ENCODE measurements at places on chromosomes 2 and 18.

GRCh38 chr2:9145109-9145751 is 61.4 kb upstream of the ASAP2 start:
- no peak for DNase-seq

DNA sequence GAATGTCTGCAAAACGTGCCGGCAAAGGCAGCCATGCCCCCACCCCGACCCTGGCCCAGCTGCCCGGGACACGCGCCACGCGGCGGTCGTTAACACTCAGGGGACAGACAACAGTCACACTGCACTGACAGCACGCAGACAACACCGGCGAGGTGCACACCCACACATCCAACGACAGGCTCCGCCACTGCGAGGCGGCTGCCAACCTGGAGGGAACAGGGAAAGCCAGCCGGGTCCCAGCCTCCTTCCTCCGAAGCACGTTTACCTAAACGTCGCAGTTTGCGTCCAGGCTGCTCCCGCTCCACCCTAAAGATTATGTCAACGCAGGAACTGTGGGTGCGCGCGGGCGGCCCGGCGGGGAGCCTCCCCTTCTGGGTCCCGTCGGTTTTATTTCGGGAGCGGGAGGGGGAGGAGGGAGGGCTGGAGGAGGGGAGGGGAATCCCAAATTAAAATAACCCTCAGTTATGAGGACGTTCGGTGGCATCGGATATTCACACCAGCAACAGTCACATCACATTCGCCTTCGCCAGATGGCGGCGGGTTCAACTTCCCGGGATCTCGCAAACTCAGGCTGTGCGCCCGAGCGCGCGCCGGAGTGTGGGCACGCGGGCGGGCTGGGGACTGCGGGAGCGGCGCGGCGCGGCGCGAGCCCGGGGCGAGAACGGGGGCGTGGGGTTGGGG is 644 bp downstream of the PTGR3 start:
- DNase-seq: peak; percentile 50

GRCh38 chr18:69580107-69580506 is 179.4 kb downstream of the DOK6 start:
- no peak for DNase-seq

- DNase-seq: no peak
These were observed 11.7 kb upstream of the SERPINB5 start for GRCh38 chr18:63465059-63465458.

DNA sequence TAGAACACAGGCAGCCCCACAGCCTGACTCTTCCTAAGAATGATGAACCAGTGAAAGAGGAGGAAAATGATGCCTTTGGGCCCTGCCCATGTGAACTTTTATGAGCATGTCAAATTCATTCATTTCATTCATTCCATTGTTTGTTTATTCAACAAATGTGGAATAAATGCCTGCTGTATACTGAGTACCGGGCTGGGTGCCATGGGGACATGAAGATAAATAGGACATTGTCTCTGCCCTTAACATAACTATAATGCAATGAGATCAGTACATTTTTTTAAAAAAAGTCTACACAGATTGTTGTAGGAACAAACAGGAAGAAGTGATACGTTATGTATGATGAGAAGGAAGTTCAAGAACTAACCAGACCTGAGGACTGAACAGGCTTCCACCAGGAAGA is 14.7 kb downstream of the MREG start:
- DNase-seq: no peak

GRCh38 chr2:58047373-58047935 is 848 bp downstream of the VRK2 start:
- no peak for DNase-seq

- no peak for DNase-seq
These were observed 73.8 kb downstream of the VWC2L start for GRCh38 chr2:214484701-214485100.

GRCh38 chr2:81645745-81646301 is 1341.3 kb upstream of the LRRTM1 start:
- no peak for DNase-seq

DNA sequence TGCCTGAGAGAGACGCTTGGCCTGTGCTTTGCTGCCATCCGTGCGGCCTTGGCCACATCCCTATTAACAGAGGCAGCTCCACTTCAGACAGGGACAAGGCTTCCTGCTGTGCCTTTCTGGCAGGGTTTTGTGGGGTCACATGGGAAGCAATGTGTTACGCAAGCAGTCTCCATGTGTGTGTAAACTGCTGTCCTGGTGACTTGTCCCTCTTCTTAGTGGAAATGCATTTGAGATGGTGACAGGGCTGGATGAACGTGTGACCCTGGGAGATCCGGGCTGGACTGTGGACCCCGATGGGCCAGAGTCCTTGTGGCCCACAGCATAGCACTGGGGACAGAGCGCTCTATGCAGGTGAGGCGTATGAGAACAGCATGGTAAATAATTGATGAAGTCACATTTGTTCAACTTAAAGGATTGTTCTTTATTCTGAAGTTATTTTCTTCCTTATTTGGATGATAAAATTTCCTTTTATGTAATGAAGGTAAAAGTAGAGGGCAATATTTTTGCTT is 23.2 kb downstream of the ASB1 start:
- no peak for DNase-seq

GRCh38 chr18:48639772-48640432 is 101.1 kb downstream of the CTIF start:
- DNase-seq: no peak

DNA sequence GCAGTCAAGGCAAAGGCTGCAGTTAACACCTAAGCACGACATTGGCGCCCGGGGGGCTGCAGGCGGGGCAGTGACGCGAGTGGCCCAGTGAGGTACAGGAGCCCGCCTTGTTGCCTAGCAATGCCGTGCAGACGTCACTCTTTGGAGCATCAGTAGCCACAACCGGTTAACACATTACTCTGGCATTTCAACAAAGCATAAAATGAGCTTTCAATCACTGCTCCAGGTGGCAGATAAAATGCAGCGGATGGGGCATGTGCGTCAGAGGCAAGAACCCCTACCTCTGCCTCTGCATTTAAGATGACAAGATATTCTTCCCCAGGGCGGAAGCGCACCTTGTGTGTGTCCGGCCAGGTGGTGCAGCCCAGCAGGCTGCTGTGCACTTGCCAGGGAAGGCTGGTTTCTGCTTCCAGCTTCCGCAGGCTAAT is 139.4 kb downstream of the MTCL1 start:
- no peak for DNase-seq

GRCh38 chr2:160792837-160793236 is 299.2 kb upstream of the RBMS1 start:
- DNase-seq: no peak

DNA sequence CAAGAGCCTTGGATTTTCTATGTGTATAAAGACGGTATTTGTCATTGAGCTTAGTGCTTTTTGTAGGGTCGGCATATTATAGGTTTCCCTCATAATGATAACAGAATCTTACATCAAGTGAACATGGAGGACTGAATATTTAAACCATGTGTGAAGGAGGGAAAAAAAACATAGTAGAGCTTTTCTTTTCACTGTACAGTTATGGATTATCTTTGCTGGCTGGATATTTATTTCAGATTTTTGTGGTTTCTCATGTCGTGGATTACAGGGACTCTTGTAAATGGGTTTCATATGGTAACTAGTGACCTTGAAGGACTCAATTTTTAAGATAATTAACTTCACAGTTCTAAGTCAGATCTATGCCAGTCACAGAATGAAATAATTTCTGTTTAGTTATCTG is 330.2 kb upstream of the NRP2 start:
- DNase-seq: no peak

DNA sequence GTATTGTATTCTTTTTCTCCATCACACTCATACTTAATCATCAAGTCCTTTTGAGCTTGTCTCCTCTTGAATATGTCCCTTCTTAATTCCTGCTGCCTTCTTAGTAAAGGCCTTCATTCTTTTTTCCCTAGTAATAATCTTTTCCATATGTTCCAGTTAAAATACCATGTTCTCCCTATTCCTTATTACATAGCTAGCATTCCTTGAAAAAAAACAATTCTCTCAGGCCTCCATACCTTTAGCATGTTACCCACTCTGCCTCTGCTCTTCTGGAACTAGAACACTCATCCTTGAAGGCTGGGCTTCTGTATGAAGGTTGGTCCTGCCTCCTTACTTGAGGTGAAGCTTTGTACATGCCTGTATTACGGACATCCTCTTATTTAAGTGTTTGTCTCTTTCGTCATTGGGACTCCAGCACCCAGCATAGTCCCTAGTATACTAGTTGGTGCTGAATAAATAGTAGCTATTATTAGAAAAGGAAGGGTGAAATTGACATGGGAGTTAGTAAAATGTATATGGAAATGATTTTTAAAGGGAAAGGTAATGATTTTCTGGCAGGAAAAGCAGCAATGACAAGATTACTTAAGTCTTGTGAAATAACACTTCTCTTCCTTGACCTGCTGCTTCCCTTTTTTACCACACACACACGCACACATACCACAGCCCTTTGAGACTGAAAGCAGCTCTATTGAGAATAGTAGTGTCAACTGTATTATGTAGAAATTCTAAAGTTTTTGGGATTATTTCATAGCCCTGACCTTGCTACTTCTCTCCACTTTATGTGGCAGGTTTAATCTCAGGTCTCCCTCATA is 45.6 kb downstream of the REL start:
- no peak for DNase-seq

- DNase-seq: no peak
These were observed 194.1 kb downstream of the PTPRM start for GRCh38 chr18:7760967-7761948.

DNA sequence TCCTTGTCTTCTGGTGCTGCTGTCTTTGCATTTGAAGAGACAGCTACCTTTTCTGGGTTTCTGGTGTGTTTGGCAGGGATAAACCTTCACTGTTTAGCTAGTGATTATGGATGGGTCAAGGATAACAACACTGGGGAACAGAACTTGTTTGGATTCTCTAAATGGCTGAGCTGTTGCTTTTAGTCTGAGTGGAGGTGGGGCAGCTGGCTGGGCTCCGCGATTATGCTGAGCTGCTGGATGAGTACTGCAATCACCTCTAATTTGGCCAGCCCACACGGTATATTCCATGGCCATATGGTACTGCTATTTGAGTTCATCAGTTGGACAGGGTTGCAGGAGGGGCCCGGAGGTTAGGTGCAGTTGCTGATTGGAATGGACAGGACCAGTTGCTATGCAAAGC is 361.6 kb upstream of the TFPI start:
- no peak for DNase-seq

DNA sequence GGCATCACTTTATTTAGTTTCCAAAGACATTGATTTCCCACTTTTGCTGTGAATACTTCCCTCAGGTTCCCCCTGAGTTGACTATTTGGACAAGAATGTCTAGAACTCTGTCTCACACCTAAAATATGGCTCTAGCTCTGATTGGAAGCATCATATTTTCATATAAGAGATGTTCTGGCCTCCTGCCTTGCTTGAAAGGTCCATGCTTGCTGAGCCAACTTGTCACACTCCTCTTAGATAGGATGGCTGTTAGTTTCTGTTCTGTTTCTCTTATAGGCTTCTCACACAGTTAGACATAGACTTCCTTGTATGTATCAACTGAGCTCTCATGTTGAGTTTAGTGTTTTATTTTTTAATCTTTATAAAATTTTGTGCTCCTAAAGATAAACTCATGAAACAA is 87.1 kb downstream of the CNTNAP5 start:
- DNase-seq: no peak

DNA sequence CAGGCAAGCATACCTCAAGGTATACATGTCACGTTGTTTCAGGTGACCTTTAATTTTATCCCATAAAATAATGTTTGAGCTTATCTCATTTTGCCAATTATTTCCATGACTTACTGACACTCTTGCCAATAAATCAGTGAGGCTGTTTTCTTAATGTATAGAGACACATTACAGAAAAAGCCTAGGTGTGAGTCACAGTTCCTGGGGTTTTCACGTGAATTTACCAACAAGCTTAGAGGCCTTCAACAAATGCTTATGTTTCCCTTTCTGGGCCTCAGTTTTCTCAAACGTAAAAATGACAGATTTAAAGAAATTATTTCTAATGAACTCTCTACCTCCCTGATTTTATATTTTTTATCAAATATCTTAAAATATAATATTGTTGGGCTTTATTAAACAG is 517.5 kb upstream of the SPHKAP start:
- DNase-seq: no peak

DNA sequence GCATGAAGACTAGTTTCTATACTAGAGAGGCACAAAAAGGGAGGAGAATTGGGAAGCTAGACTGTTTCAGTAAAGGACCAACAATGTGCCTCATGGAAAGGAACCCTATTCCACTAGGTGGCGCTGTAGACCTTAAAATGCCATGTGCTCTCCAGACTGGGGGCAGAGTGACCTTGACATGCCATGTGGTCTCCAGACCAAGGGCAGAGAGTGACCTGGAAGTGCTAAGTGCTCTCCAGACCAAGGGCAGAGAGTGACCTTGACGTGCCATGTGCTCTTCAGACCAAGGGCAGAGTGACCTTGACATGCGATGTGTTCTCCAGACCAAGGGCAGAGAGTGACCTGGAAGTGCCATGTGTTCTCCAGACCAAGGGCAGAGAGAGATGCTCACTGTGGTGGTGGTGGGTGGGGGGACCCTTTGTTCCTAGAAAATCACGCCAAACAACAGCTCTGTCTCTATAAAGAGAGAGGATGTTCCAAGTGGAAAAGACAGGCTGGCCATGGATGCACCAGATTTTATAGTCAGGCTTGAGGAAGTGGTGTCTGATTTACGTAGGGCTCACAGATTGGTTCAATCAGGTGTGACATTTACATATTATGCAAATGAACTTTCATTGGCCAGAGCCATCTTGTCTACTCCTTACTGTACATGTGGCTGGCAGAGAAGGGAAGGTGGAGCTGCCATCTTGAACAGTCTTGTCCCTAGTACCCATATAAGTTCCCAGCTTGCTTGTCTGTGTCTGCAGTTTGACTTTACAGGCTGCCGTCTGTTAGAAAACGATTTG is 344.0 kb upstream of the DDX18 start:
- DNase-seq: peak; percentile 6

DNA sequence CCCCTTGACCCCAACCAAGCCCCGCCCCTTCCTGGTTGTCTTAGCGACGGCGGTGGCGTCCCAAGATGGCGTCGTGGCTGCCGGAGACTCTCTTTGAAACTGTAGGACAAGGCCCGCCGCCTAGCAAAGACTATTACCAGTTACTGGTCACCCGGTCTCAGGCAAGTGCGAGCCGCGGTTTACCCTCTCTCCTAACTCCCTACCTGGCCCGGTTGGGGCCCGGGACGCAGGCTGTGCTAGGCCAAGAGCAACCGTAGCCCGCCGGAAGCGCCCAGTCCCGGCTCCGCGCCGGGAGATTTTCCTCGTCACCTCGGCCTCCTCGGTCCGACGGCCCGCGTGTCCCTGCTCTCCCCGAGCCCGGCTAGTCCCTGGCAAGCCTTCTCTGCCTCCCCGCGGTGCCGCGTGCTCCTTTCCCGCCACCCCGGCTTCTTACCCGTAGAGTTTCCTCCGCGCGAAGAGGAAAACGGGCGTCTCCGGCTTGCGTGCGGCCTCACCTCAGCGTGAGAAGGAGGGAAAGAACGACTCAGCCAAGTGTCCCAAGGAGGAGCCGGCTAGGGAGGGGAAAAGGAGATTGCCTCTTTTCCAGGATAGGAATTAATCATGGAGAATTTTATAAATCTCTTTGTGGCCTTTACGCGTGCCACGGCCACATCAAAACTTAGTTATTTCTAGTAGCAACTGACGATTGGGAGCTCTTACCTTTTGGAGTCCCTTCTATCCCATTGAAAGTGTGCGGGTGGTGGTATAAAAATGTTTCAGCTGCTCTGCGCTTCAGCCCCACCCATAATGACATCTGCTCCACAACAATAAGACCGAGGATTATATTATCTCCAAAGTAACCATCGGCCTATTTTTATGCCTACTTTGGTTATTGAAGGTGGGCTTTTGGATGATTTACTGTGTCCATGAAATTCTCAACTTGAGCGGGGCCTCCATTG is at the start of gene FBXO36:
Gene FBXO36, plus strand, starts transcription at position 55 of the 938 bp plus-strand sequence. Its CDS starts 11 bp downstream, at position 66.
- peak; percentile 90 for DNase-seq
